ENCODE measurements at places on chromosomes 7 and 10. TPM values are rescaled to one million over a fixed set of nuclear protein-coding genes. Genes with fewer than 3 reads are reported as not detected.

GRCh38 chr10:86753638-86754434 is 2.6 kb upstream of the BMPR1A start:
- no peak for DNase-seq

DNA sequence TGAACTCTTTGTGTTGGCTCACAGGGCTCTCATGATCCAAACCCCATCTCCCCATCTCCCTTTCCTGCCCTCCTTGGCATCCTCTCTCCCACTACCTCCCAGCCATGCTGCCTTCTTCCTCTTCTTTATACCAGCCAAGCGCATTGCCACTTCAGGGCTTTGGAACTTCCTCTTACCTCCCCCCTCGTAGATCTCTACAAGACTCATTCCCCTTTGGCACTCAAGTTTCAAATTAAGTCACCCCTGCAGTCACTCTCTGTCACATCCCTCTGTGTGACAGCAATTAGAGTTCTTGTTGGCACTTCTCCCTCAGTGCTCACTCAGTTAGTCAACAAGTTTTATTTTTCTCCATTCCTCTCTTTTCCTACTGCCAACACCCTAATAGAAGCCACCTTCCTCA is 20.8 kb upstream of the NRP1 start:
- no peak for DNase-seq

DNA sequence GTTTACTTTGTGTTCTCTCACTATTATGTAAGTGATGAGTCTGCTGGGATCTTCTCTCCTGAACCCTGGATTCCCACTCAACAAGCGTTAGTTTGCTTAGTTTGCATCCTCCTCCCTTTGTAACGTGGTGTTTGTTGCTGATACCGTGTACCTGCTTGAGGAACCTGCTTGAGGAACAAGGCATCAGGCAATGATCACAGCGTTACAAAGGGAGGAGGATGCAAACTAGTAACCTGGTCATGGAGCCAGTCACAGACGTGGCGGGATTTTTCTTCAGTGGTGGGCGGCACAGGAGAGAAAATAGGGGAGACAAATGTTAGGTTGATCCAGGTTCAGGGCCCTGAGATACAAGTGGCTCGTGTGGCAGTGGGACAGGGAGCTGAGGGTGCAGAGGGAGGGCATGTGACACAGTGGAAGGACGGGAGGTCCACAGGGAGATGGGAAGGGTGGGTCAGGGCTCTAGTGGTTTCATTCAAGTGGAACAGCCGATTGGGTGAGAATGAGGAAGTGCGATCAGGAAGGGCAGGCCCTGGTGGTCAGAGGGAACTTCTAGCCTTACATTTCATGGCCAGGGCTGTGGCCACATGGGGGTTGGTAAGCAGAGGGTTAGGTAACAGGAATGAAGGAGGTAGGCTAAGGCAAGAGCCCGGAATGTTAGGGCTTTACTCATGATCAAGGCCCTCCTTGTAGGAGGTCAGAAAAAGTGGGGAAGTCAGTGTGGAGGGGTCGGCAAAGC is 38.0 kb downstream of the SNX10 start:
- DNase-seq = peak; percentile 76

DNA sequence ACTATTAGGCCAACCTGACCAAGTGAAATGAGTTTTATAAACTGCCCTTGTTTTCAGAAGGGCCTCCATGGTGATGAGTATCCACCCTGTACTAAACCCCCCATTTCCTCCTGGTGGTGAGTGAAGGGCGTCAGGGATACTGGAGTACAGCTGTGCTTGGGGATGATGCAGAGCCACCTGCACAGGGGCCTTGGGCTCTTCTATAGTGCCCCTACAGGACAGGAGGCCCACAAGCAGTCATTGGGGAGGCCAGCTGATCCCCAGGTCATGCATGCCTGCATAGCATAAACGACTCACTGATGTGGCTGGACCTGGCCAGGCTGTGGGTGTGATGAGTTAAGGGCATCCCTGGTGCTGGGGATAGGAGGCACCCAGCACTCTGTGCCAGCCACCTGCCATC is 114.1 kb upstream of the CELF2 start:
- no peak for DNase-seq

GRCh38 chr7:157675427-157675927 is 338.7 kb downstream of the DNAJB6 start:
- DNase-seq = no peak

The EMX2 gene
- total RNA-seq = 3.0 TPM

The ADRA2A gene
- not detected for total RNA-seq

DNA sequence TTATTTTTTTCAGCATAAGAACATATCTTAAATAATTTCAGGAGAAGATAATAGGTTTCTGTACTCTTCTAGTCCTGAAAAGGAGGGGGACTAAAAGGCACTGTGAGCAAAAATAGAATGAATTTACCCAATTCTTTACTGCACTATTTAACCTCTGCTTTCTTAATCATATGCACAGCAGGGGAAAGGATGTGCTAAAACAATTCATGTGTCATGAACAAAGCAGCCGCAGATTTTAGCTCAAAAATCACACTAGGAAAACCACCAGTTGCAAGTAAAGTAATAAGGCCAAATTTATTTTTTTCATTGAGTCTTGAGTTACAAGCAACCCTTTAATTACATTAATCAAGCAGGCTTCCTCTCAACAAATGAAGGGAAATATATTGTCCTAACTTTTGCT is 80.1 kb downstream of the CABCOCO1 start:
- DNase-seq = no peak

- DNase-seq = peak; percentile 98
Measured at GRCh38 chr7:76314042-76314721, 11.7 kb downstream of the HSPB1 start.
